Brain pericyte (primary cell): ENCODE measurements at places on chromosomes 3 and 15.

- DNase-seq = no peak
These were observed 333.7 kb upstream of the EPHA3 start for GRCh38 chr3:88773766-88774165.

DNA sequence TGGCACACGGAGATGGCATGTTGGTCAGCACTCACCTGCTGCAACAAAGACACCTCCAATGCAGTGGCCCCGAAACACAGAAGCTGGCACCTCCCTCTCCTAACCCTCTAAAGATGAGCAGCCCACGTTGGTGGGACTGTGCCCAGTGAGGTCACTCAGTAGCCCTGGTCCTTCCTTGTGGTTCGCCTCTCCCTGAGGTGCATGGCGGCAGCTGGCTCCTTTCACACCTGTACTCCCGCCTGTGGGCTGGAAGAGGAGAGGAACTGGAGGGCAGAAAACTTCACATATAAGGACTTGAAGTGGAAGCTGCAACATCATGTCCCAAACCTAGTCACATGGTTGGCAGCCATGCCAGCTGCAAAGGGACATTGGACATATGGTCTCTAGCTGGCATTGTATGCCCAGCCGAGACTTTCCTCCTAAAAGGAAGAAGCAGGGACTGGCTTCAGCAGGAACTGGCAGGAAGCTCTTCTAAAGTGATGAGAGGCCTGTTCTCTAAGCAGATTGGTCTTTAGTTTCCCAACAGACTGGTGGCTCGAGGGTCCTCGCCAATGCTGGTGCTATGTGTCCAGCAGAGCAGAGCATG lies 10.8 kb upstream of the C3orf22 start:
- no peak for DNase-seq

GRCh38 chr15:91471468-91471867 lies 371.4 kb downstream of the SV2B start:
- no peak for DNase-seq

DNA sequence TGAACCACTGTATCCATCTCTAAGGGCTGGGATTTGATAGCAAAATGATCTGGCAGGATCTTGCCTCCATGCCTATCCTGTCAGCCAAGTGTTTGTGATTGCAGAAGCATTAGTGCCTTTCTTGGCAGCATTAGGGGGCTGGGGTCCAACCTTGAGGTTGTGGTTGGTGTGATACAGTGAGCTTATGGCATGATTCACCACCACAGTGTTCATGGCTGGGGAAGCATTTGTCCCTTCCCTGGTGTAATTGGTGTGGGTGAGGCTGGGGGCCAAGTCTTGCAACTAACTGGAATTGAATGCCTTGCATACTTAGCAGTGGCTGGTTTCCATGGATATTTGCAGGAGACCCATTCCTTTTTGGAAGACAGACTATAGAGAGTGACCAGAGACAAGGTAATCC lies 271.0 kb upstream of the TBL1XR1 start:
- no peak for DNase-seq

GRCh38 chr15:72201391-72201921 lies 3.9 kb upstream of the GRAMD2A start:
- no peak for DNase-seq

DNA sequence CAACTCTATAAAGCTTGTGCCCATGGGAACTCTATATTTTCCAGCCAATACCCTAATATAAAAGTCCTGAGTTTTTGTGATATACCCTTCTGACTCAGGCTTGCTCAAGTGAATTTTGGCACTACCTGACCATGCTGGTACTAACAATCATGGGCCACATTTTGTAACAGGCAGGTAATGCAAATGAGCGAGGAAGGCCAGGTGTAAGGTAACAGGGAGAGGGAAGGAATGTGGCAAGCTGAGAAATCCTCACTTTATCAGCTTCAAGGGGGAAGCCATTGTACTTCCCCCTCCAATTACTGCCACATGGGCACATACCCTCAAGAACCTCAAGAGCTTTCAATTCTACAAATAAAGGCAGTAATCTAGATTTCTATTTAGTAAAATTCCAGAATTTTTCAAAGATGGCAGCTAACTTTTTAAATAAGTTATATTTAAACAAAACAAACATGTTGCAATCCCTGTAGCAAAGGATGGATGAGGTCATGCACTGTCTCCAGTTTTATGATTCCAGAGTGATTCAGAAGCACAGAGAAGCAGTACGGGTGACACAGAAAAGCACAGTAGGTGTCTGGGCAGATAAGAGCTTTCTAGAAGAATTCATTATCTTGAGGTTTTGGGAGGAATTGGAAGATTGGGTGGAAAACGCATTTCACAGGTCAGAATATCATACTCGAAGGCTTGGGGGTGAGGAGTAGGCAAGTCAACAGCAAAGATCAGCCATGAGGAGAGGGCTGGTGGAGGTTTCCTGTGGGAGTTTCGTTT lies 87.6 kb downstream of the FOXP1 start:
- peak; percentile 24 for DNase-seq

DNA sequence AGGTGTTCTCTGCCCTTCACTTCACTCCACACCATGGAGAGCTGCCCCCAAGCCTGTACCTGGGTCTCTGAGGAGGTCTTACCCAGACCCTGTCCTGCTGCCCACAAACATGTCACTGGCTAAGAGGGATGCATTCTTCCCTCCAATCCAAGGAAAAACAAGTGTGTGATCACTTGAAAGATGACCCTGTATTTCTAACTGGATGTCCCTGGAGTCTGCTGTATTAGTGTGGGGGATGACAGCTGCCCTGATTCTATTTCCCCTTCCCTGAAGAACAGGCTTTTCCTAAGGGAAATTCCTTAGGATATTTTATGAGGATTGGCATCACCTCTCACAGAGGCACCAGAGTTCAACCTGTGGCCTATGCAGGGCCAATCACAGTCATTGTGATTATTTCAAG lies 55.0 kb upstream of the GATA2 start:
- no peak for DNase-seq

- DNase-seq = no peak
These were observed 17.9 kb downstream of the GRIP2 start for GRCh38 chr3:14522129-14522691.

DNA sequence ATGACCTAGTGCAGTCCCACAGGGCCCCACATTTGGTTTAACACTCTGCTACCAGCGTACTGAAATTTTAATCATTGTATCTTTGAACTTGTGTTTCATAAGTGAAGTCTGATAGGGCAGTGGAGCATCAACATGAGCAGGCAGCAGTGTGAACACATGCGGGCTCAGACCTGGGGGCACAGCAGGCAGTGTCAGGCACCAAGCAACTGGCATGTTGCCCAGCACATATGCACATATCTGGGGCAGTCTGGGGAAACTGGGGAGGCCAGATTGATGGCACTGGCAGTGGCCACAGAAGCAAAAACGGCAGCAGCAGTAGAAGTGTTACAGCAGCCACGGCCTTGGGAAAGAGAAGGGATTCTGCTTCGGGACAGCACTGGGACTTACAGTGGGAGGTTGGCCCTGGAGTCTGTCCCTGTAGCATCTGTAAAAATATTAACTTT lies 353.9 kb upstream of the KCNMB2 start:
- peak; percentile 16 for DNase-seq

- DNase-seq = no peak
These were observed 692.3 kb downstream of the ZPLD1 start for GRCh38 chr3:103127098-103127630.

DNA sequence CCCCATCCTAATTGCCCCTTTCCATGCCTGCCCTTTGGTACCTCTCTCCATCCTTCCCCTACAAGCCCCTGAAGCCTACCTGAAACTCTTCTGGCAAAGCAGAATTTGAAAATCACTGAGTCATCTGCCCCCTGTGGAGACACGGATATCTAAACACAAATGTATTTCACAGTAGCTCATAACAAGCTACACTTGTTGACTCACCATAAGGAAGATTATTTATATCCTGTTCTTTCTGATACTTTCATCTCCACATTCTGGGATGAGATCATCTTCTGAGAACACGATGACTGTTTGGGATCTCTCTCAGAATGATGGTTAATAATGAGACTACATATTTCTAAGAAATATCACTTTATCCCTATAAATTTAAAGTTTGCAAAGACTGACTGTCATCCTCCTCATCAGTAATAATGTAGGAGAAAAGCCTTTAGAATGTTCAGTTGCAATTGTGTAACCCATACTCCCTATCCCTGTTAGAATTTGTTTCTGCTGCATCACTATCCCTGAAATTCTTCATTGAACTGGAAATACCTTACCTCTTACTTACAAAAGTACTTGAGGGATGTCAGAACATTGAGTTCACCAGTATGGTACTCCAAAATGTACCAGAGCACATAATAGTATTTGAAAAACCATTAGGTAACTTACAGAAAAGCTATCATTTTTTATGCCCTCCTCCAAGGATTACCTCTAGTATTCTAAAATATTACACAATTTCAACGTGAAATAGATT lies 116.1 kb upstream of the IL12A start:
- DNase-seq = no peak

GRCh38 chr15:70477750-70478250 lies 285.6 kb downstream of the UACA start:
- no peak for DNase-seq

- DNase-seq = no peak
These were observed 499.5 kb downstream of the NTRK3 start for GRCh38 chr15:87757084-87757483.

DNA sequence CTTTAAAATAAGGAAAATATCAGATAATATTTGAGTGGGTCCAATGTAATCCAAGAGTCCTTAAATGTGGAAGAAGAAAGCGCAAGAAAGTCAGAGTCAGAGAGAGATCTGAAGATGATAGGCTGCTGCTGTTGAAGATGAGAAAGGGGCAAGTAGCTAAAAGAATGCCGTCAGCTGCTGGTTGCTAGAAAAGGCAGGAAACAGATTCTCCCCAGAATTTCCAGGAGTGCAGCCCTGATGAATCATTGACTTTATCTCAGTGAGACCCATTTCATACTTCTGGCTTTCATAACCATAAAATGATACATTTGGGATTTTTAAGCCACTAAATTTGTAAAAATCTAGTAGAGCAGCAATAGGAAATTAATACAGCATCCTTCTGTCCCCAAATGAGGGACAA lies 7.5 kb upstream of the CHMP2B start:
- DNase-seq = no peak

GRCh38 chr3:139204728-139205127 lies 139.1 kb upstream of the MRPS22 start:
- no peak for DNase-seq

DNA sequence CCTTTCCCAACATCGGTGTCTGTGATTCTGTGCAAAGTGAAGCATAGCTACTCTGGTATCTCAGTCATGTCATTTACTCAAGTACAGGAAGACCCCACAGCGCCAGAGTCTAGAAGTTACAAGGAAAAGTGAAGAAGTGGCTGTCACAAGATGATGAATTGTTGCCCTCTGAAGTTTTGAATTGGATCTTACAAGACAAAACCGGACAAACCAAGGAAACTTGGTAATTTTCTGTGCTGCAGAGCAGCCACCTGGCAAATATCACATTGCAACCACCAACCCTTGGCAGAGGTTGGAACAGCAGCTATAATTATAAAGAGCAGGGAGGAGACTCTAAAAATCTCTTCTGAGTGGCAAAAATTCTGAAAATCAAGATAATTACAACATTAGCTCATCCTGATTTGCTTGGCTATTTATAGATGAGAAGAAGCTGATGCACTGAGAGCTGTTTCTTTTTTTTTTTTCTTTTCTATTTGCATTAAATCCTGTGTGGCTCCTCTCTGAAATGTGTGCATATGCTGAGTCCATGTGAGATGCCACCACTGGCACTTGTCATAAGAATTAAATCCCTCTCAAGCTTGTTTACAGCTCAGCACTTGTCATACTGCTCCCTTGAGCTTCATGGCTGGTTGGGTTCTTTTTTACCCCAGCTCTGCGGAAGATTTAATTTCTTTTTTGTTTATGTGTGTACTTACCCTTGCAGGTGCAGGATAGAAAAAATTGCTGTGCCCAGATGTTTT lies 68.0 kb upstream of the MNS1 start:
- no peak for DNase-seq

GRCh38 chr3:100297784-100298183 lies 36.8 kb upstream of the NIT2 start:
- no peak for DNase-seq

DNA sequence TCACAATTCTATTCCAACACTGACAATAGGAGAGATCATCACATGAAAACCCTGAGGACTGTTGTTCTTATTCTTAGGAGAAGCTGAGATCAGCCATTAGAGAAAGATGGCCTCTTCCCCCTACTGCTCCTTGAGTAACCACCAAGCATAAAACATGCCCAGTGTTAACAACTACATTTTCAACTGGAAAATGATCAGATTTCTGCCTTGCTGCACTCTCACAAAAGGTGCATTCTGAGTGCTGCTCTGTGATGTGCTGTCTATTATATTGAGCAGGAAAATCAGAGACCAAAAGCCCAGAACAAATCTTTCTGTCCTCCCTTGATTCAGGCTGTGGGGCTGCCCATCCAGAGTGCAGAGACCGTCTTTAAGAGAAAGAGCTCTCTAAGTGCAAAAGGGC lies 304.6 kb upstream of the TRIM42 start:
- no peak for DNase-seq

GRCh38 chr3:129277829-129278271 lies 820 bp upstream of the HMCES start:
- DNase-seq = no peak

- DNase-seq = no peak
These were observed 99.9 kb downstream of the ANO10 start for GRCh38 chr3:43521941-43522340.
